ENCODE measurements at places on chromosomes 1 and 21.
A peak's percentile ranks its signal among the peaks of the same experiment; 100 is the strongest.

- no peak for DNase-seq
Observed at GRCh38 chr21:33132054-33132453, 62.1 kb downstream of the OLIG1 start.

DNA sequence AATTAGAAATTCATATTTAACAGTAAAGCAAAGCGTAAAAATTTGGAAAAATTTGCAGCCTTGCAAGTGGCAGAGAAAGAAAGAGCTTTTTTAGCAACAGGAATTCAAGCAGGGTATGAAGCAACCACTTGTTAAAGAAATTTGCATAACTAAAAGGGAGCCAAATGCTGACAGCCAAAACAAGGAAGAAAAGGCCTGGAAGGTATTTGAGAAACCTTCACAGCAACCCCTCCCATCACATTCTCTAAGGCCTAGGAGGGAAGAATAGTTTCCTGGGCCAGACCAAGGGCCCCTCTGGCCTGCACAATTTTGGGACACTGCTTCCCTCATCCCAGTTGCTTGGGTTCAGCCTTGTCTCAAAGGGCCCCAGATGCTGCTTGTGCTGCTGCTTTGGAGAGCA lies 672.4 kb upstream of the TMPRSS15 start:
- DNase-seq: no peak

DNA sequence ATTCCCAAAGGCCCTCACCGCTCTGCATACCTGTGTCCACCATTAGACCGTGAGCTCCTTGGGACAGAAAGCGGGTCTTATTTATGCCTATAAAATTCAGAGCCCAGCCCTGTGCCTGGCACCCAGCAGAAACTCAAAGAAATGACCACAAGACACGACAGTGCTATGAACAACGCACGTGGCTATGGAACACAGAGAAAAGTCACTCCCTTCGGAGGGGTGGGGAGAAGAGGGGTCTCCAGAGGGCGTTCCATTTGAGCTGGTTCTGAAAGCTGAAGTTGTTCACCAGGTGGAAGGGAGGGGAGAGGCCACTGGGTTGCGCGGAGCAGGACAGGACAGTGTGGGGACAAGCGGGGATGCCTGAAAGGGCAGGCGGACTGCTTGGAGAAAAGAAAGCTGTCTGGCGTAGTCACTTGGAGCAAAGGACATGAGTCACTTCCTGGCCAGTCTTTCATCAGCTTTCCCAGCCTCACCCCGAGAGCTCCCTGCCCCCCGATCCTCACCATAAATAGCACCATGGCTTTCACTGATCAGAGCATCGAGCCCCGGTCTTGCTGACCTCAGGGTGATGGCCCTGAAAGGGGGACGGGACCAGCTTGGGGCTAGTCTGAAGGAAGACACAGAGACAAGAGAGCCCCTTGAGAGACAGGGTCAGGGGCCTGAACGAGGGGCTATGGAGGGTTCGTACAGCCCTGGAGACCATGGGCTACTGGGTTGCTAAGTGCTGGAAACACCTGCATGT lies 28.5 kb downstream of the ECE1 start:
- DNase-seq: no peak

DNA sequence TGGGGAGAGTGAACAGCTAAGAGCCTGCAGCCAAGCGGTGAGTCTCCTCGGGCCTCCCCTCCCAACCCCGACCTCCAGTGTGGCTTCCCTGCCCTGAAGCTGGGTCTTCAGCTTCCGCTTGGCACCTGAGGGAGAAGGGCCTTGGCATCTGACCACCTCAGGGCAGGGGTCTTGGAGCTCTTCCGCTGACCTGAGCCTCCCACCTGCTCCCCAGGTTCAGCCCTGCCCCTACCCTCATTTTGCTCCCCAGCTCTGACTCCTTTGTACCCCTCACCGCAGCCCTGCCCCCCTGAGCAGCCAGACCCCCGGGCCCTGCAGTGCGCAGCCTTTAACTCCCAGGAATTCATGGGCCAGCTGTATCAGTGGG lies 4.9 kb downstream of the ADAMTSL4 start:
- DNase-seq: no peak

DNA sequence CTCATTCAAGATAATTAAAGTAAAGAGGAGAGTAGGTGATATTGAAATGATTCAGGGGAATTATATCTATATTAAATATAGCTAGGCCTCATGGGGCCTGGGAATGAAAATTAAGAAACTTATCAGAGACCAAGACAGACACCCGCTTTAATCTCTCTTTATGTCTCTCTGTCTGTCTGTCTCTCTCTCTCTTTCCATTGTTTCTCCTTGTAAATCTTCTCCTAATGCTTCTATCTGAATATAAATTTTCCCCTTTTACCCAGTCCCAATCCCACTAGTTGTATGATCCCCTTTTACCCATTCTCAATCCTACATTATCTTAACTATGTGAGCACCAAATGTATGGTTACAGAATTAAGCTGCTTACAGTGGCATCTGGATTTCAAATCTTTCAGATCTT lies 61.2 kb downstream of the RGS5 start:
- DNase-seq: no peak

GRCh38 chr1:40633931-40634376 lies 31.5 kb downstream of the RIMS3 start:
- DNase-seq: no peak

DNA sequence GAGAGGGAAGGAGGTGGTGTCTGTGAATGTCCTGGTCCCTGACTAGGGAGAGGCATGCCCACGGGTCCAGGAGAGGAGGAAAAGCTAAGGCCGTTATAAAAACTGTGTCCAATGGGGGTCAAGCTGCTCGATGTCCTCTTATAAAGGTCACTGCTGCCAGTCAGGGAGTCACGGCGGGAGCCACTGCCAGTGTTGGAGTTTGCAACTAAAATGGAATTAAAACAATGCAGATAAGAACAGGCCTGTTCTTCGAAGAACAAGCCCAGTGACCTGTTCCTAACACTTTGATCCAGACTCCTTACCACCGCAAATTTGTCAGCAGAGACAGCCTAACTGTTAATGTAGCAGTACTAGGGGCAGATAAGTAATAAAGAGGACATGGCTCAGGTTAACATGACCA lies 56.1 kb upstream of the SDC3 start:
- no peak for DNase-seq

DNA sequence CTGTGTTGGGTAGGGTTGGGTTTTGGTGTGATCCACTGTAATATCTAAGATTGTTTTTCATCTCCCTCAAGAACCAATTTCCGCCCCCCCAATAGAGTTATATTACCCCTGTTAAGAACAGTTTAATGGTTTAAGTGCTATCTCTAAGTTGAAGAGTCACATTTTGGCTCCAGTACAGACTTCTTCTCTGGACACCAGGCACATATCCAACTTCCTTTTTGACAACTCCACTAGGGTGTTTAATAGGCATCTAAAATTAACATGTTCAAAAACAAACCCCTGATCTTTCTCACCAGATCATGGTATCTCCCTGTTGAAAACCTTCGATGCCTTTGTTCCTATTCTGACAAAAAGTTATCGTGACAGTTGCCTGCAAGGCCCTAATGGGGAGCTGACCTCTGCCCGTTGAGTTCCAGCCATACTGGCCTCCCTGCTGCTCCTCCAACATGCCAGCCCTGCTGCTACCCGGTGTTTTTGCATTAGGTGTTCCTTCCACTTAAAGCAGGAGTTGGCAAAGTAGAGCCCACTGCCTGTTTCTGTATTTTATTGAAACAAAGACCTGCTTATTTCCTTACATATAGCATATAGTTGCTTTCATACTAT lies 18.6 kb downstream of the USP24 start:
- DNase-seq: no peak

- DNase-seq: no peak
Observed at GRCh38 chr1:172069534-172069933, 228.2 kb downstream of the DNM3 start.

DNA sequence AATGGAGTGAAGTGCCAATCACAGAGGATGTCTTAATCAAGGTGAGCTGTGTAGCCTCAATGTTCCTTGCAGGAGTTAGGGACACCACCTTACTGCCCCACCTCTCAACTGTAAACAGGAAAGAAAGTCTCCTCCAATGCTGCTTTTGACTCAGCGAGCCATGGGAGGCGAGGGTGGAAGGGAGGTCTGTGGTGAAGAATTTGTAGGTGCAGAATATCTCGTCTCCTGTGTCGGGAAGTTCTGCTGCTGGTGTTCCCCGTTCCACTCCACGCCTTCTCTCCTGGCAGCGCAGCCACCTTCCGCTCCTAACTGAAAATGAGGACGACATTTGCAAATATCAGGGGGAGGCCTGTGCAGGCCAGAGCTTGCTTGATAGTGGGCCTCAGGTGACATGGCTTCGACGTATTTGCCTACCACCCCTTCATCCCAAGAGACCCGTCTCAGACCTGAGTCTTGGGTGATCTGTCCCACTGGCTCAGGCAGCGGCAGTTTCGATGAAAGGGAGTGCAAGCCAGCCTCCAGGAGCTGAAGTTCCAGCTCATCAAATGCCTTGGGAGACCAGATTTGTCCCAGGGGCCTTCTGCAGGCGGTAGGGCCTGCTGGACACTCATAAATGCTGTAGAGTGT lies 368.3 kb upstream of the C1orf174 start:
- no peak for DNase-seq

- DNase-seq: no peak
Observed at GRCh38 chr21:34536820-34537219, 24.8 kb upstream of the KCNE1 start.

GRCh38 chr1:8631163-8631562 lies 186.3 kb downstream of the RERE start:
- no peak for DNase-seq

DNA sequence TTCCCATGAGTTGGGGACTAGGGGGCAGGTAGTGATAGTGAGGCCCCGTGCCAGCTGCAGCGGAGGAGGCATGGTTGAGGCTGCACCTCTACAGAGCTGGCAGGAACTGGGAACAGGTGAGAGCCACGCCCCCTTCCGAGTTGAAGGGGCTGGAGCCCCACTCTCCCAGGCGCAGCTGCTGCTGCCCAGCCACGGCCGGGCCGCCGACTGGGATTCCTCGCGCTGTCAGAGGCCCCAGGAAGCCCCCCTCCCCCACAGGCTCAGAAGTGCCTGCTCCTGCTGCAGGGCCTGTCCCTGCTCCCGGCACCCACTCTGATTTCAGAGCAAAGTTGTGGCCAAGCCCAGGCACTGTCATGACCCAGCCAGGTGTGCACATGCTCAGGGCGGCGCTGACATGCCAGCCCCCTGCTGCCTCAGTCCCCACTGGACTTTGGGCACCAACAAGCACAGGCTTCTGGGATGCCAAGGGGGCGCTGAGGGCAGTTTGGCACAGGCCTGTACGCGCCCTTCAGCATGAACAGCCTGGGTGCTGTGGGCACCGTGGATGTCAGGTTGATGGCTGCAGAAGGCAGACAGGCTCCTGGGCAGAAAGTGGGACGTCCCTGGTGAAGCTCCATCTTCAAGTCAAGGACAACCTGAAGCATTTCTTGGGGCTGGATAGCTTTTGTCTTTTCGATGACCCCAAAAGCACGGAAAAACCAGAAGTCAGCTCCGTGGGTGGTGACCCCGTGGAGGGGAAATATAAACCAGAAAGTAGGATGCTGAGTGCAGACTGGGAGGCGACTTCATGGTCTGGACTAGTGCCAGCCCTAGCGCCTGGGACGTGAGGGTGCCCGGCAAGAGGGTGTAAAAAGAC lies 121.5 kb downstream of the SIM2 start:
- no peak for DNase-seq

DNA sequence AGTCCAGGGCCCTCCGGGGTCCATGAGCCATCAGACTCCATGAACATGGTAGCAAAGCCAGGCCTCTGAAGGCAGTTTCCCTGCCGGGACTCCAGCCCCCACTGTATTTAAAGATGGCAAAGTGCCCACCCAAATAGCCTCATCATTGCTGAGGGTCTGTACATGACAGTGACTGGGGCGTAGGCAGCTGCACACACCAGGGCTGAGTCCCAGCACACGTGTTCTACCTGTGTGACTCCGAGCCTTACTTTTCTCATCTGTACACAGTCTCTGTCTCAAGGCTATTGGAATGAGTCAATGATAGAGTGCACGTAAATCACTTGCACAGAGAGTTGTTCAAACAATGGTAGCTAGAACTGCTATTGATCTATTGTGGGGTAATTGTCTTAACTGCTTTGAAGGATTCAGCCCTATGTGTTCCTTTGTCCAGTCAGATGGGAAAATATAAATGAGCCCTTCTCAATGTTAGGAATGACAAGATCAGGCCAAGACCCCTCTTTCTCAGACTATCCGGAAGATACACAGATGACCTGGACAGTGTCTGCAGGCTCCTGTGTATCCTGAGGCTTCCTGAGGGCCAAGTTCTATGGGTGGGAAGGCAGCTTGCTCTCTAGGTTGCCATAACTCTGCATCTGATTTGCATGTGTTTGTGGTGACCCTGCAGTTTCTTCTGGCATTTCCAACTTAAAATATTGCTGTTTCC lies 48.9 kb downstream of the RASSF5 start:
- peak; percentile 17 for DNase-seq

- DNase-seq: no peak
Observed at GRCh38 chr1:151811181-151811580, 6.0 kb upstream of the LINGO4 start.

GRCh38 chr1:53511933-53512806 lies 53.0 kb downstream of the DMRTB1 start:
- peak; percentile 40 for DNase-seq

- DNase-seq: no peak
Observed at GRCh38 chr1:94831641-94832040, 11.5 kb downstream of the SLC44A3 start.

- DNase-seq: no peak
Observed at GRCh38 chr1:180238675-180239074, 8.6 kb downstream of the LHX4 start.

DNA sequence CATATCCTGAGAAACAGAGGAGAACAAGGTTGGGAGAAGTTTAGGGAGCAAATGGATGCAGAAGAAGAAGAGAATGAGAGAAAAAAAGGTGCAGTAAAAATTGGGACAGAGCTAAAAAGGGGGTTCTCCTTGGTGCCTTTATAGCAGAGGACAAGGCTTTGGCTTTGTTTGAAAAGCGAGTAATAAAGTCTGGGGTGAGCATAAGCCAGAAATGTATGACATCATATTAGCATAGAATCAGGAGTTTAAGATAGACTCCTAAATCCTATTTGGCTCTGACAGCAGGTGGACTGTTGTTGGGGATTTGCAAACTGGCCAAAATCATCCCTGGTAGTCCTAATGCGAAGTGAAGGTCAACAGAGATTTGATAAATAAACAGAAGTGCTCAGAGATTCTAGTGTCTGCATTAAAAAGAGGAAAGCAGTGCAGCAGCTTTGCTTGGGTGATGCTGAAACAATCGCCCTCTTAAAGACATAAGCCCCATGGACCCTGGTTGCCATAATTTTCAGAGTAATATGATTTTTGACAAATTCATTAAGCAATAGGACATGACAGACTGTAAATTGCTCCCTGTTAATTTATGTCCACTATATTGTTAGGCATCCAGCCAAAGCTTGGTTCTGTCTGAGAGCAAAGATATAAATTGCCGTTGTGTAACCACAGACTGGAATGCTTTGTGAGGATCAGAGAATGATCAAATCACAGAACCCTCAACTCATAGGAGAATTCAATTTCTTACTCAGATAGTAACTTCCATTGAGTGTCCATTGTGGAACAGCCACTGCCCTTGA lies 385.0 kb upstream of the NFIA start:
- peak; percentile 7 for DNase-seq

- peak; percentile 63 for DNase-seq
Observed at GRCh38 chr1:23634840-23635651, 56.6 kb upstream of the RPL11 start.

- DNase-seq: no peak
Observed at GRCh38 chr1:22676916-22677583, 24.0 kb downstream of the C1QB start.
